ENCODE measurements at places on chromosomes 5 and 9.

- H3K36me3 ChIP-seq: no peaks in the 10 kb centered on the region
- H3K4me3 ChIP-seq: no peak overlapping the region
- H3K27ac ChIP-seq: no peak overlapping the region
- no peaks in the 10 kb centered on the region for H3K4me1 ChIP-seq
Measured at GRCh38 chr5:19855453-19855852, 132.5 kb downstream of the CDH18 start.

GRCh38 chr5:3594510-3595005, 1.1 kb upstream of the IRX1 start:
- H3K27ac ChIP-seq: no peak overlapping the region
- H3K36me3 ChIP-seq: peaks cover 4% of the 10 kb centered on the region
- H3K4me3 ChIP-seq: no peak overlapping the region
- H3K27me3 ChIP-seq: peaks cover 73% of the 10 kb centered on the region
- H3K4me1 ChIP-seq: peaks cover 17% of the 10 kb centered on the region

GRCh38 chr5:1005249-1005851, 3.3 kb upstream of the NKD2 start:
- DNase-seq: no peak
- peaks cover 18% of the 10 kb centered on the region for H3K4me1 ChIP-seq
- H3K36me3 ChIP-seq: no peaks in the 10 kb centered on the region
- no peak overlapping the region for H3K27ac ChIP-seq

DNA sequence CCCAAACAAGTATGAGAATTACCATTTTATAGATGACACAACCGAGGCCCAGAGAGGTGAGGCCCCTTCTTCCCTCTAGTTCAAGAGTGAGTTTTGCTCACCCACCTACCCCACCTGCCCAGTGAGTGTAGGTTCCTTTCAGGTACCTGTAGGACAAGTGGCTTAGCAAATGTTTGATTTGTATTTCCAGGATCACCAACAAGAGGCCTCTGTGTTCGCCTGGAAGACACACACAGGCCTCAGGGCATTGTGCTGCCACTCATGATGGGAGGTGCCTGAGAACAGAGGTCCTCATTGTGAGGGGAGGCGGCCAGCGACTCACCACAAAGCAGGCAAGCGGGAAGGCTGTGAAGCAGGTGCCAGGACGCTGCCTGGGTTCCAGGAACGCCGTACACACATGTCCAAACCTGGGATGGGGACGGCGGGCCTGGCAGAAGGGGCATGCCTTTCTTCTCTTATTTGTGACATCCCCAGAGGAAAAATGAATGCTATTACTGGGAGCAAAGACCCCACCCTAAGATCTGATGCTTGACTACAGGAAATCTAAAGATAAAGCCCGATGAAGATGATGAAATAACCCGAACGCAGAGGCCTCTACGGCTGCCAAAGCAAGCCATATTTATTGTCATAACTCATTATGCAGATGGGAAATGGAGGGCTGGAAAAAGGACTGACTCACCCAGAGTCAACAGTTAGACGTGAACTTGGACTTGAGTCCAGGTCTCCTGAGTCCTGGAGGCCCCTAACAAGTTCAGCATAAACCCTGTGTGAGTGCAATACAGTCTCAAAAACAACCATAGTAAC, 60.2 kb upstream of the SLC25A51 start:
- no peak for DNase-seq
- H3K4me1 ChIP-seq: peaks cover 8% of the 10 kb centered on the region
- H3K36me3 ChIP-seq: no peaks in the 10 kb centered on the region
- no peak overlapping the region for H3K4me3 ChIP-seq

DNA sequence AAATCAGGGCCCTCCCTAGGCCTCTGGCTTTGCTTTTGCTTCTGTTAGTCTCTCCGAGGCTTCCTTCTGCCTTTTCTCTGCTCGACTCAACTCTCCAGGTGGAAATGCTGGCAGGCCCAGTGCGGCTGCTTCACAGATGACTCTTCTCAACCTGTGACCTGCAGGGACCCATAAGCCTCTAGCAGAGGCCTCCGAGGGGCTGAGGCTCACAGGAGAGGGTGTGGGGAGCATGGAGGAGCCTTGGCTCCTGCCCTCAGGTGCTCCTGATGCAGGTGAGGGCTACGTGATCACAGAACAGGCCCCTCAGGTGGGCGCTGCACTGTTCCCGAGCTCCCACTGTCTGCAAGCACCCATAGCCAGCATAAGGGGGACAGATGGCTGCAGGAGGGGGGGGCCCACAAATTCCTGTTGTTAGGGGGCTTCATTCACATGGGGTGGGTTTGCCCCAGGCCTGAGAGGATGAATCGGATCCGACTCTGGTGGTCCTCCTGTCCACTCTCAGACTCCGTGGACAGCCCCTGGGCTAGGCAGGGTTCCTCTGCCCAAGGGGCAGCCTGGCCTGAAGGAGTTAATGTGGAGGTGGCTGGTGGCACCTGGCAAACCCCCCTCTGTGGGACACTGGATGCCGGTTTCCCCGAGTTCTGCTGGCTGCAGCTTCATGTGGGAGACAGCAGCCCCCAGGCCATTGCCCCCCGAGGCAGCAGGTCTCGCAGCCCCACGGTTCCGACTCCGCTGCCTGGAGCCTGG, 10.9 kb upstream of the FCN2 start:
- no peaks in the 10 kb centered on the region for H3K36me3 ChIP-seq
- no peaks in the 10 kb centered on the region for H3K27me3 ChIP-seq
- DNase-seq: no peak
- H3K4me1 ChIP-seq: no peaks in the 10 kb centered on the region

- H3K36me3 ChIP-seq: no peaks in the 10 kb centered on the region
- no peak overlapping the region for H3K27ac ChIP-seq
- H3K27me3 ChIP-seq: peaks cover 10% of the 10 kb centered on the region
- no peak overlapping the region for H3K4me3 ChIP-seq
- no peaks in the 10 kb centered on the region for H3K4me1 ChIP-seq
Measured at GRCh38 chr9:70031141-70031545, 12.5 kb upstream of the MAMDC2 start.

GRCh38 chr5:83253720-83254119, 176.4 kb downstream of the XRCC4 start:
- no peaks in the 10 kb centered on the region for H3K4me1 ChIP-seq
- no peak overlapping the region for H3K4me3 ChIP-seq

DNA sequence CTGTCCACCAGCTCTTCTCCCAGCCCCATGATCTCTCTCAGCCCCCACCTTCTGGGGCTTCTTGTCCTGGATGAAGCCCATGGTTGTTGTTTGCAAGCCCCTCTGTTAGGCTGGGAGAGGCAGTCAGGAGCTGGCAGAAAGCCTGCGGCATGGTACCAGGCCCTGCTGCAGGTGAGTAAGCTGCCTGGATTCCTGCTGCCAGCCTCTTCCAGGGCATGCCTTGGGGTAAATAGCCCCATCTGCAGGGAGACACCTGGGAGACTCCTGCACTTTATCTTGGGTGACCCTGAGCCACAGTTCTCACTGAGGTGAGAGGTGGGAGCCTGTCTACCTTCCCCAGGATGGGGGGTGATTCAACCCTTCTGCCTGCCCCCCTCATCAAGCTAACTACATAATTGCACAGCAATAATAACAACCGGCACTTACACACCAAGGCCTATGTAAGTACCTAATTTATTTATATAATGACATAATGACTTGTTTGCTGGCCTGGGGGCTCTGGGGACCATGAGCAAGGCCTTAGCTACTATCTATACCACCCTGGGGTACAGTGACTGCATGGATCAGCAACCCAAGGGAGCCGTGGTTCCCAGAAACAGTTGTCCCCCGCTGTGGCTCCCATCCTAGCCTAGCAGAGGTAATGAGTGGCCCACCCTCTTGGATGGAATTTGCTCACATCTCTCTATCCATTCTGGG, 116.0 kb downstream of the PSD2 start:
- peaks cover 17% of the 10 kb centered on the region for H3K27me3 ChIP-seq
- no peak overlapping the region for H3K27ac ChIP-seq
- no peak overlapping the region for H3K4me3 ChIP-seq
- no peak for DNase-seq
- no peaks in the 10 kb centered on the region for H3K36me3 ChIP-seq

Data from naive thymus-derived CD8-positive, alpha-beta T cell (primary cell).